LHCN-M2 (cell line): ENCODE measurements at places on chromosomes 7 and 10. TPM values are rescaled to one million over a fixed set of nuclear protein-coding genes. Genes with fewer than 3 reads are reported as not detected.

SGMS1 gene
- total RNA-seq: 32.4 and 32.6 TPM in 2 replicates

LRIT1 gene
- total RNA-seq: not detected in 2 replicates

UNC5B gene
- 0.13 and 0.34 TPM in 2 replicates for total RNA-seq

VWA2 gene
- not detected in 2 replicates for total RNA-seq

FGL2 gene
- total RNA-seq: 8.1 and 8.8 TPM in 2 replicates

IDI1 gene
- 65.2 and 74.3 TPM in 2 replicates for total RNA-seq

ZFAND2A gene
- total RNA-seq: 20.5 and 25.3 TPM in 2 replicates

IQUB gene
- 0.26 and 0.29 TPM in 2 replicates for total RNA-seq

MYOZ1 gene
- total RNA-seq: not detected in 2 replicates

DUSP5 gene
- 38.6 and 39.7 TPM in 2 replicates for total RNA-seq

CDK14 gene
- 23.4 and 23.6 TPM in 2 replicates for total RNA-seq

PAX4 gene
- not detected in 2 replicates for total RNA-seq

CYTH3 gene
- 23.9 and 32.7 TPM in 2 replicates for total RNA-seq

SPDYE6 gene
- total RNA-seq: not detected in 2 replicates

DNAJC1 gene
- 23.4 and 35.8 TPM in 2 replicates for total RNA-seq

CAMK2B gene
- total RNA-seq: 0.06 TPM in 2 replicates

PDE1C gene
- 0.06 TPM in 1 of 2 replicates, not detected in the other for total RNA-seq

RFC2 gene
- total RNA-seq: 85.3 and 99.9 TPM in 2 replicates

ANKRD61 gene
- total RNA-seq: 0.23 and 0.38 TPM in 2 replicates

SFRP5 gene
- 0.17 TPM in 1 of 2 replicates, not detected in the other for total RNA-seq

SKAP2 gene
- 43.7 and 60.7 TPM in 2 replicates for total RNA-seq

BLNK gene
- not detected in 2 replicates for total RNA-seq

CELF2 gene
- 59.5 and 68.1 TPM in 2 replicates for total RNA-seq

PLAC9 gene
- not detected in 2 replicates for total RNA-seq

ANKRD22 gene
- total RNA-seq: 0.38 and 0.46 TPM in 2 replicates

SSC4D gene
- 0.29 and 0.71 TPM in 2 replicates for total RNA-seq

TAS2R41 gene
- not detected in 2 replicates for total RNA-seq

PIP4K2A gene
- 31.3 and 33.3 TPM in 2 replicates for total RNA-seq

PLEKHS1 gene
- total RNA-seq: not detected in 2 replicates

C10orf95 gene
- total RNA-seq: 0.06 TPM in 1 of 2 replicates, not detected in the other

COL17A1 gene
- 0.26 TPM in 1 of 2 replicates, not detected in the other for total RNA-seq

GHRHR gene
- total RNA-seq: not detected in 2 replicates

NAT16 gene
- total RNA-seq: not detected in 2 replicates

SH2D4B gene
- not detected in 2 replicates for total RNA-seq
